Stimulated activated effector memory CD8-positive, alpha-beta T cell treated with anti-CD3 and anti-CD28 coated beads, Interleukin-12 subunit alpha, Interleukin-12 subunit beta, amount 100 ng/mL, for 72 hours (primary cell): ENCODE measurements at places on chromosomes 1 and 21.

- no peak for DNase-seq
Observed at GRCh38 chr1:203278885-203279406, 26.4 kb upstream of the BTG2 start.

- no peak for DNase-seq
Observed at GRCh38 chr1:17744666-17745478, 10.3 kb upstream of the ACTL8 start.

- no peak for DNase-seq
Observed at GRCh38 chr1:157087030-157087429, 12.6 kb downstream of the ETV3L start.

DNA sequence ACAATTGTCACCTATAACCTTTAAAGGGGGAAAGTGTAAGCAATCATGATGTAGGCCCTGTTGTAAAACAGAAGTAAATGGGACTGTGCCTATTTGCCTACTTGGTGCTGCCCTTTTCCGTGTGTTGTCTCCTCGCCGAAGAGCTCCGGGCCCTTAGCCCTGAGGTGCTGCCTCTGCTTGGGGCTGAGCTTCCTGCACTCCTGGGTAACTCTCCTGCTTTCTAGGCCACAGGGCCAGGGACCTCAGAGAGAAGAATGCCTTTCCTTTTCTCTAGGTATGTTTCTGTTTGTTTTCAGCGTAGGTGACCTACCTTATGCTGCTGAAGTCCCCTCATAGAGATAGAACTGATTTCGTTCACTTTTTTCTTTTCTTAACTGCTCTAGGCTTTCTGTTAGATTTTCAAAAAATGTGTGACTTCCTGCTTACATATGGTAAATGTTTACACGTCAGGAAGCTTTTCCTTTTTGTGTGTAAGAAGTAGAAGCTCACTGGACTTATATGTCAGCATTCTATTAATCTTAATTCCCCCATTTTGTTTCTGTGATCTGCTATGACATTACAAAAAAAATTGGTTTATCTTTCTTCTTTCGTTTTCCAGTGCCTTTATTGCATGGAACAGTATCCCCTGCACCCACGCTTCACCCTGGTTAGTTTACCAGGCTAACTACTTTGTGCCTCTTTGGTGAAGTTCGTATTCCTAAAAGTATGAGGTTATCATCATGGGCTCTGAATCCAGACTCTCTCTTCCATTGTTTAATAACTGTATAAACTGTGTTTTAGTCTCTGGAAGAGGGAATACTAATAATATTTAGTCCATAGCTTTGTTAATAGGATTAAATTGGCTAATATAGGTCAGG lies 61.7 kb downstream of the ITSN1 start:
- DNase-seq = no peak

GRCh38 chr1:25447547-25447946 lies 16.9 kb downstream of the MACO1 start:
- no peak for DNase-seq

- no peak for DNase-seq
Observed at GRCh38 chr1:87226341-87226760, 102.3 kb upstream of the LMO4 start.

DNA sequence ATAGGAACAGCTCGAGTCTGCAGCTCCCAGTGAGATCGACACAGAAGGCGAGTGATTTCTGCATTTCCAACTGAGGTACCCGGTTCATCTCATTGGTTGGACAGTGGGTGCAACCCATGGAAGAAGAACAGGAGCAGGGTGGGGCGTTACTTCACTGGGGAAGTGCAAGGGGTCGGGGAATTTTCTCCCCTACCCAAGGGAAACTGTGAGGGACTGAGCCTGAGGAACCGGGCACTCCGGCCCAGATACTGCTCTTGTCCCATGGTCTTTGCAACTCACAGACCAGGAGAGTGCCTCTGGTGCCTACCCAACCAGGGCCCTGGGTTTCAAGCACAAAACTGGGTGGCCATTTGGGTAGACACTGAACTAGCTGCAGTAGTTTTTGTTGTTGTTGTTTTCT lies 307.1 kb downstream of the AMY1C start:
- DNase-seq = no peak

GRCh38 chr1:25952841-25953401 lies 44.9 kb downstream of the PAFAH2 start:
- no peak for DNase-seq

- DNase-seq = no peak
Observed at GRCh38 chr1:241716915-241717656, 65.0 kb downstream of the WDR64 start.

DNA sequence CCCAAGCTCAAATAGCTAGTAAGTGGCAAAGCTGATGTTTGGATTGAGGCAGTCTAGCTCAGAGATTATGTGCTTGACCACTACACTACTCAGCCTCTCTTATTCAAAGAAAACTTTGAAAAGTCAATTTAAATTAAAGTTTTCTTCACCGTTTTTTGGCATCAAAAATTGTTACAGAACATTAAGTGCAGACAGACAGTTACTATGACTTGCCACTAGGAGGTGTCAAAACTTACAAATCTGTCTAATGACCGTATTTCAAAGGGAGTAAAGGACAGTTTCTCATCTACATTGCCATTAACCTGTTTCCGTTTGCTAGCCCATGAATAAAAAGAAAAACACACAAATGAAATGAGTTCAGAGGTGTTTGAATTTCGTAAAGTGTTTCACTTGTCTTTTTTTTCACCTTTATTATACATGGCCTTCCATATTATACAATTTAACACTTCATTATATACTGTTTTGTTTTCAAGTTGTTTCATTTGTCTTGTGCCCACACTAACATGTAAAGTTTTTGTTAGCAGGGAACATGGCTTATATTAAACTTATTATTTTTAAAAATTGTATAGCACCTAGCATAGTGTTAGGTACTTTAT lies 57.4 kb upstream of the MTF2 start:
- DNase-seq = no peak
